Stimulated activated CD4-positive, alpha-beta T cell treated with anti-CD3 and anti-CD28 coated beads, Interleukin-1b, Interleukin-23, amount 100 ng/mL, for 1 hour (primary cell): ENCODE measurements at places on chromosomes 3 and 15.

GRCh38 chr3:171832989-171833388 lies 10.2 kb upstream of the TMEM212 start:
- no peak for DNase-seq

GRCh38 chr3:138786788-138787271 lies 47.9 kb downstream of the PIK3CB start:
- DNase-seq, result no peak

- DNase-seq, result no peak
Measured at GRCh38 chr3:195030791-195031321, 240.1 kb downstream of the XXYLT1 start.

- DNase-seq, result no peak
Measured at GRCh38 chr3:123719862-123720453, 135.1 kb upstream of the HACD2 start.

GRCh38 chr3:94714194-94714593 lies 651.3 kb downstream of the NSUN3 start:
- no peak for DNase-seq

GRCh38 chr3:153373606-153374005 lies 211.6 kb downstream of the RAP2B start:
- no peak for DNase-seq

DNA sequence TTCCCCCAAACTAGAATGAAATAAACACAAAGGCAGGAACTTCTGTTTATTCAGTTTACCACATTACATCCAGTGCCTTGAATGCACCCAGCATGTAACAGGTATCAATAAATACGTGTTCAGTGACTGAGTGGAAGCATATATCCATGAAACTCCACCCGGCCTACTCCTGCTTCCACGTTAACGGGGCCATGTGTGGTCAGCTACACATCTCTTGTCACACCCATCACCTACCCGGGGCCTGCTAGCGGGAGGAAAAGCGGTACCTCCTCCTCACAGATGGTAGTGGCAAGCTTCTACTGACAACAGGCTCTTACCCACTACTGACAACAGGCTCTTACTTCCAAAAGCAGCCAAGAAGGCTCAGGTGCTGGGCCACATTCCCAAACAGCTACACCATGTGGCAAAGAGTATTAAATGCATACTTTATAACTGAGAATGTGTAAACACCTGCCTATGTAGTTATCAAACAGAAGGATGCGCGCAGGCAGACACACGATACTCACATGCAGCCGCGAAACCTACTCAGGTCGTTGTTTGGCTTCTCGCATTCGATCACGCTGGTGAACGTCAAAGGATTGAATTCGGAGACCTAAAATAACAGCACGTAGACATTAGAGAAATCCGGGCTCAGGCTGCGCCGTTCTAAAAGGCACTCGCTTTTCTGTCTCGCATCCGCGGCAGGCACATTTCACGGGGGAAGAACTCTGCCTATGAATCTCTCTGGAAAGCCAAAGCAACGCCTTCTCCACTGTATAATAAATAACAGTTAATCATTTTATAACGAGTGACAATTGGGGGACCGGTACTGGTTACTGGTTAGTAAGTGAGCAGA lies 127.4 kb downstream of the ATP10A start:
- DNase-seq, result no peak
